ENCODE measurements at places on chromosomes 3 and 15. TPM values are rescaled to one million over a fixed set of nuclear protein-coding genes. Genes with fewer than 3 reads are reported as not detected.

The KCNMB3 gene
- 0.34 TPM for total RNA-seq

The SLC9A9 gene
- total RNA-seq, result 2.2 TPM

The GPR156 gene
- not detected for total RNA-seq

The RLBP1 gene
- not detected for total RNA-seq

The UBL7 gene
- total RNA-seq, result 48.8 TPM

The CD200R1 gene
- 1.8 TPM for total RNA-seq

The CNTN4 gene
- total RNA-seq, result not detected

The LXN gene
- 7.8 TPM for total RNA-seq

The GAP43 gene
- not detected for total RNA-seq

The ATP13A4 gene
- 3.5 TPM for total RNA-seq

The AGTR1 gene
- not detected for total RNA-seq

The PPM1L gene
- total RNA-seq, result 2.7 TPM

The TNFSF10 gene
- total RNA-seq, result 21.5 TPM

The GMNC gene
- total RNA-seq, result not detected

The BDH1 gene
- total RNA-seq, result 118 TPM

The CCRL2 gene
- total RNA-seq, result 2.8 TPM

The ISG20 gene
- total RNA-seq, result 75.1 TPM

The ZNF774 gene
- total RNA-seq, result 1.4 TPM

The CLEC3B gene
- not detected for total RNA-seq

The ZBED2 gene
- 226 TPM for total RNA-seq

The ITIH4 gene
- total RNA-seq, result 3.9 TPM

The CCR5 gene
- total RNA-seq, result 1.7 TPM

The A4GNT gene
- not detected for total RNA-seq

The TEX9 gene
- total RNA-seq, result 0.79 TPM

The ECE2 gene
- not detected for total RNA-seq

The PAK6 gene
- total RNA-seq, result 0.83 TPM

The DTX3L gene
- 25.9 TPM for total RNA-seq

The SIDT1 gene
- 24.0 TPM for total RNA-seq

The C3orf18 gene
- 37.9 TPM for total RNA-seq

The NR1I2 gene
- total RNA-seq, result 1.0 TPM

The TMIE gene
- total RNA-seq, result 0.81 TPM
